ENCODE measurements at places on chromosomes 3 and 15. TPM values are rescaled to one million over a fixed set of nuclear protein-coding genes. Genes with fewer than 3 reads are reported as not detected.

DNA sequence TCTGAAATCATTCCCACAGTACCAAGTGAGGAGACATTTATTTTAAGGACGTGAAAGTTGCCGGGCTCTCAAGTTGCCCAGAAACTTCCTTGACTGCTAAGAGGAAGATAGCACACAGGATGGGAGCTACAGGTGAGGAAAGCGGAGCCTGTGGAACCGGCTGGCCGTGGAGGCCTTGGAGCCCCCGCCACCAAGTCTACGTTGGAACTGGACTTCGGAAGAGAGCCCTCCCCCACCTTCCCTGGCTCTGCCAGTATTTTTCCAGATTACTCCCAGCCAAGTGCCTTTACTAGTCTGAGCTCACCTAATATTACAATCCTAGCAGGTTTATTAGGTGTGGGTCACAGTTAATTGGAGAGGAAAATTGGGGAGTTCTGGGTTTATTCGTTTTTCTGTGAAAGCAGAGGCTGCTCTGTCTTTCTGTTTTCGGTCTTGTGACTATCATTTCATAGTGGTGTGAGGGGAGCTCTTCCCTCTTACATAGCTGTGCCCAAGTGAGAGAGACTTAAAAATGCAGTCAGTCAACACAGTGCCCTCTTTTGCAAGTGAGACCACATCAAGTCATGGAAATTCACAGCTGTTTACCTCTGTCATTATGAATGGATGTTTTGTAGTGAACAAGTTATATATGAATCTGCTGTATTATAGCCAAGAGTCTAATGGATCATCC lies 6.8 kb downstream of the BOC start:
- DNase-seq: no peak

- no peak for DNase-seq
Observed at GRCh38 chr3:49122886-49123545, 2.4 kb upstream of the USP19 start.

GRCh38 chr3:188772886-188773285 lies 398.9 kb upstream of the TPRG1 start:
- peak; percentile 76 for DNase-seq

- no peak for DNase-seq
Observed at GRCh38 chr15:63191895-63192618, 2.7 kb downstream of the RAB8B start.

- peak; percentile 82 for DNase-seq
Observed at GRCh38 chr3:37855363-37855970, 6.2 kb upstream of the CTDSPL start.

- peak; percentile 24 for DNase-seq
Observed at GRCh38 chr3:65597226-65597951, 441.3 kb downstream of the MAGI1 start.

GRCh38 chr3:125401402-125401801 lies 26.3 kb upstream of the ZNF148 start:
- no peak for DNase-seq

GRCh38 chr3:30655187-30655812 lies 48.9 kb downstream of the TGFBR2 start:
- DNase-seq: no peak

Gene ANXA2
- 284 TPM for polyA plus RNA-seq

Gene ILDR1
- not detected for polyA plus RNA-seq

Gene RNU5B-1
- polyA plus RNA-seq: not detected

Gene PPM1L
- polyA plus RNA-seq: 4.6 TPM

Gene CCR9
- polyA plus RNA-seq: 0.22 TPM

Gene MAN2A2
- 66.3 TPM for polyA plus RNA-seq
